ENCODE measurements at places on chromosomes 4 and X.

- no peak for DNase-seq
Observed at GRCh38 chr4:154503598-154503997, 12.0 kb upstream of the DCHS2 start.

- no peak for DNase-seq
Observed at GRCh38 chrX:136647677-136648360, at the start of gene CD40LG. Gene CD40LG (plus strand): TSS chrX:136648158. CDS start chrX:136648249, 91 bp downstream.

DNA sequence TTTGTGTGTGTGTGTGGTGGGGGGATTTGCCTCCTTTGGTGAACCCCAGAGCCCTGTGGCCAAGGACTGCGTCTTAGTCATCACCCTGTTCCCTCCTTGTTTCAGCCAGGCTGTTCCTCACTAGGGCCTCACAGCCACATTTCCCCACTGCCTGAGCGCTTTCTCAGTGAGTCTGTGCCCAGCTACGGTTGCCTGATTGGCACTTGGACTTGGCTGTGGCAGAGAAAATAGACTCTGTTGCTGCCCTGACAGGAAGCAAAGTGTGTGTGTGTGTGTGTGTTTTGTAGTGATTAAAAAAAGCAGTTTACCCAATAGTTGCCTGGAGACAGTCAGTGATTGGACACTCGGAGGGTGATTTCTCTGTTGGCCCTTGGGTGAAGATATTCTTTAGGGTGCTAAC is 113.0 kb downstream of the UCHL1 start:
- no peak for DNase-seq

DNA sequence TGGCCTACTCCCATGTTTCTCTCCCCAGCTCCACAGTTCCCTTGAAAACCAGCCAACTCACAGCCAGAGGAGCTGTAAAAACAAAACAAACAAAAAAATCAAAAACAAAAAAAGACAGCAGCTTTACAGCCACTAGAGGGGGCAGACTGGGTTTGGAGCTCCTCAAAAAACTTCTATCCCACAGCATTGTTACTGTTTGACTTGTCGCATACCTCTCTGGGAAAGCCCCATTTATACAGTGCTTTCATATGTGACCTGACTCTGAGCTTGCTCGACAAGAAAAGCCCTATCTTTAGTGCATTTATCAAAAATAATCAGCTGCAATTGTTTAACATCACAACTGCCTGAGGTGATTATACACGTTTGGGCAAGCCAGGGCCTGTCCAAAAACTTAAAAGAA is 21.6 kb downstream of the TSPAN6 start:
- peak; percentile 15 for DNase-seq

DNA sequence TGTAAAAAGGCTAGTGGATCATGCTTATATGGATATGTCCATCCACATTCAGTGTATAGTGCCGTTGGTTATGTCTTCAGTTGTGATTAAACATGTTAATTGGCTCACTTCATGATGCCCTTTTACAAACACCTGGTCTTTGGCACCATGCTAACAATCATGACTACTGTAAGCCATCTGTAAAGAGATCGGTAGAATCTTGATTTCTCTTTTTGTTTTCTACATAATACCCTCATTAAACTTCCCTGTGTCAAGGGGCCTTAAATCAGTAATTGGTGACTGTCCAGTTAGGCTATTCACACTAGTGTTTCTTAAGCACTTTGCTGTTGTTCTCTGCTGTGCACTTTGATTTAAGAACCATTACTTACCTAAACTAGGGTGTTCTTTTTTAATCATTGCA is 475.2 kb downstream of the RPA4 start:
- no peak for DNase-seq

GRCh38 chr4:80336582-80336981 is 1.1 kb downstream of the CFAP299 start:
- DNase-seq: no peak

DNA sequence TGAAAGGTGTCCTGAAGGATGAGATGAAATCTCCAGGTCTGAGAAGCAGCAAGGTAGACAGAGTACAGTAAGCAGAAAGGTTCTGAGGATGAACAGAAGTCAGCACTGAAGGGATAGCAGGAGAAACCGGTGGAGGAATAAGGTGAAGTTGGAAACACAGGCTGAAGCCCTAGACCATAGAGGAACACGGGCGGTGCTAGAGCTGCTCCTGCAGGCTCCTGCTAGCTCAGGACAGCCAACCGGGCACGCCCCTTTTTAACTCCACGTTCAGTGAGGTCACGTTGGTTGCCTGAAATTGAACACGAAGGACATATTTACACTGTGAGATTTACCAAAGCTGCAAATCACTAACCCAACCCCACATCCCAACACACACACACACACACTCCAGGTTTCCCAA is 1886.4 kb upstream of the AGA start:
- no peak for DNase-seq

GRCh38 chr4:57612279-57612678 is 502.1 kb upstream of the IGFBP7 start:
- DNase-seq: no peak

- DNase-seq: no peak
Observed at GRCh38 chrX:25012433-25012735, 3.4 kb downstream of the ARX start.

DNA sequence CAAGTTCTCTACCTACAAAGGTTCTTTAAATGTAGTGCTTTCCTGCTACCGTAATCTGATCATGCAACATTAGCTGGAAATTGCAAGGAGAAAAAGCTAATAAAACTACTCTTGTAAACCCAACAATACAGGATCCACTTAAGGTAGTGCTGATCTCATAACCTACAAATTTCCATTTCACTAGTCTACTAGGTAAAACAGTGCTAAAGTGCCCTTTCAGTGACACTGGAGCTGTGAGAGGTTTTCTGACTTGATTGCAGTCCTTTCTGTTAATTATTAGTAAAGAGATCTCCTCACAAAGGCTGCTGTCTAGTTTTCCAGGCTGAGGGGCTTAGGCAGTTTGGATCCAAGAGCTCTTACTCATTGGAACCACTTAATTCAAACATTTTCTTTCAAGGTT is 1118.7 kb downstream of the SH3BGRL start:
- DNase-seq: no peak

- no peak for DNase-seq
Observed at GRCh38 chr4:63325140-63325539, 1084.1 kb downstream of the TECRL start.

GRCh38 chrX:14489437-14489836 is 39.9 kb upstream of the GLRA2 start:
- no peak for DNase-seq

- no peak for DNase-seq
Observed at GRCh38 chr4:104494822-104495559, at the start of gene CXXC4. Gene CXXC4 (minus strand): TSS chr4:104494894. CDS start chr4:104491802, 3,092 bp downstream.

DNA sequence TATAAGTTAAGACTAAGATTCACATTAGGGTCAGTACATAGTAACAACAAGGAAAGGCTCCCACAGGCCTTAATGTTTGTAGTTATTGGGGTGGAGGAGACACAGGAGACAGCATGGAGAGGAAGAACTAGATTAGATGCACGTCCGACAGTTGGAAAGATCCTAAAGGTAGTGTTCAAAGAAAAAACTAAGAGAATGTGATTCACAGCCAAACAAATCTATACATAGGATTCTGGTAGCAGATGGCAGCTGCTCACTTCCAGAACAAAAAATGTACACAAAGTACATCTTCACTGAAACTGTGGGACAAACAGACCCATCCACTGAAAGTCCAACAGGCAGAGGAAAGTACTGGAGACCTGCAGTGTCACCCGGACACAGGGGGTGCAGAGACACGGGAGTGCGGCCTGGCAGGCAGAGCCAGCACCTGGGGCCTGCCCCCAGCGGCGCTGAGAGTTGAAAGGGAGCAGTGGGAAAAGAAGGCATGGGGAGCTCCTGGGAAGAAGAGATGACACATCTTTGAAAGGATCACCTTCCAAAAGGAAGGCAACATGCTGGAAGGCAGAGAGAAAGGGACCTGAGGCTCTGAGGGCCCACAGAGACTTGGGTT is 40.0 kb downstream of the NELFA start:
- no peak for DNase-seq

DNA sequence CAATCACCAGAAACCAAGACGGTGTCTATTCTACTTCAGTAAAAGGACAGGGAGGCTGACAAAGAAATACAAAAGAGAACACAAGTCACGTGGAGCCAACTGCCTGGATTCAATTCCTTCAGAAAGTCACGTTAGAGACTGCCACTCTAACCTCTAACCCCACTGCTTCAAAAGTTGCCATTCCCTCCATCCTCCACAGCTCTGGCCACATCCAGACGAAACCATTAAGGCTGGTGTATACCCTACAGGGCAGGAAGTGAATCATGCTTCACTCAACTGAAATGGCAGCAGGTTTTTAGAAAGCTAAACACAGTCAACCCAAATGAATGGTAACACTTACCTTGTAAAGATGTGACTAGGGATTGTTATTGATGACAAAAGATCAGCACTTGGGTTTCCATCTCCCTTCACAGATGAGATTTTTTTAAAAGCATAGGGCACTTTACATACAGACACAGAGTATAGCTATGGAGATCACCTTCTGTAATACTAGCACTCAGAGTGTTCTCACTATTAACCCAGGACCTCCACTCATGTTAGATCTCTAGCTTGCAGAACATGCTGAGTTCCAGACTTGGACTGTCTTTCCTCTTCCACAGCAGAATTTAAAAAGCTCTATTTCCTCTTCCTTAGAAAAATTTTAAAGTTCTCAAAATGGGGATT is 37.4 kb downstream of the MAML3 start:
- peak; percentile 22 for DNase-seq

GRCh38 chr4:24440765-24441164 is 143.6 kb downstream of the DHX15 start:
- DNase-seq: no peak

DNA sequence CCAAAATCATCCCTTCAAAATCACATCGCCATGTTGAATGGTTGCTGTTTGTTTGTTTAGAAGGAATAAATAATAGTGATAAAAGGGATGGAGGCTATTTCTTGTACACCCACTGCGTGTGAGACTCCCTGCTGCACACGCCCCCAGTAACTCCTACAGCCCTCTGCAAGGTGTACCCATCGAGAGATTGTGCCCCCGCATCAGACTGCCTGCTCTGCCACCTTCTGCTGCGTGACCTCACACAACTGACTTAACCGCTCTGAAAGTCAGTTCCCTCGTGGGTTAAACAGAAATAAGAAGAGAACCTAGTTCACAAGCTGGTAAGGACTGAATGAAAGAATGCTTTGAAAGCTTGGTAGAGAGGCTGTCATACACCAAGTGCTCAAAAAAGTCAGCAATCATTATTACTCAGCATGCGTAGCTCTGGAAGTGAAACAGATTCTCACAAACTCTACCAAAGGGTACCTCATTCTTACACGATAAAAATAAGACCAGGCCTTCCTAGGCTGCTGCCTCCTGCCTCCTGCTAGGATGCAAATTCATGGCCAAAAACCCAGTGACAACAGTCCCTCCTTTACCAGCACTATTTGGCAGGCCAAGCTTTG is 147.1 kb downstream of the CPEB2 start:
- DNase-seq: peak; percentile 15

Data from inflammatory macrophage treated with lipopolysaccharide for 4 hours (primary cell).